ENCODE measurements at places on chromosomes 12 and 14.

GRCh38 chr14:101033006-101033405 is 129.5 kb upstream of the RTL1 start:
- DNase-seq, result no peak

DNA sequence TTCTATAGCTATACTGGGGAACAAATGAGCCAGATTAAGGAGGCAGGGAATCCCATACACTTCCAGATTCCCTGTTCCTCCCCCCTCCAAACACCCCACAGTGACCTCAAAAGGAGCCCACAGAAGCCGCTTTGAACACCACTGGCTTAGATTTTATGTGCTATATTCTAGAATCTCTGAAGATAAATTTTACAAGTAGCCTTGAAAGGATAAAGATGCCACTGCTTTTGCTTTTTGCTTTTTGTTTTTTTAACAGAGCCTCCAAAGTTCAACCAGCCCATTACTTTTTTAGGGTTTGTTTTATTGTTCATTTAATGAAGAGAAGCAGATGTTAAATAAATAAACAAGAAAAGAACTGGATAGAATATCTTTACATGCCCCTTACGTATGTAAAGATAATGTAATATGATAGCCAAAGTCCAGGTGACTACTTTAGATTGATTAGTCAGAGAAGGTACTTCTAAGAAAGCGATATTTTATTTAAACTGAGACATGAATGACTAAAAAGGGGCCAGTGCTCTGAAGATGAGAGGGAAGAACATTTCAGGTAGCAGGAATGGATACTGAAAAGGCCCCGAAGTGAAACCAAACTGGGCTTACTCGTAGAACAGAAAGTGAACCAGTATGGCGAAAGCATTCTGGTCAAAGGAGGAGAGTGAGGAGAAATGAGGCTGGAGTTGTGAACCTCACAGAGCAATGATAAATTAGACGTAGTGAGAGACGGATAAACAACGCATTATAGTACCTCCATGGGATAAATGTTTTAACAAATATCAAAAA is 44.6 kb downstream of the DUSP6 start:
- DNase-seq, result no peak

GRCh38 chr14:47085678-47086077 is 434.1 kb upstream of the RPL10L start:
- no peak for DNase-seq

GRCh38 chr12:83199069-83199468 is 512.4 kb downstream of the TMTC2 start:
- DNase-seq, result no peak

GRCh38 chr12:104336115-104336514 is 32.6 kb downstream of the EID3 start:
- DNase-seq, result no peak

GRCh38 chr12:94041850-94042249 is 106.5 kb upstream of the PLXNC1 start:
- no peak for DNase-seq

DNA sequence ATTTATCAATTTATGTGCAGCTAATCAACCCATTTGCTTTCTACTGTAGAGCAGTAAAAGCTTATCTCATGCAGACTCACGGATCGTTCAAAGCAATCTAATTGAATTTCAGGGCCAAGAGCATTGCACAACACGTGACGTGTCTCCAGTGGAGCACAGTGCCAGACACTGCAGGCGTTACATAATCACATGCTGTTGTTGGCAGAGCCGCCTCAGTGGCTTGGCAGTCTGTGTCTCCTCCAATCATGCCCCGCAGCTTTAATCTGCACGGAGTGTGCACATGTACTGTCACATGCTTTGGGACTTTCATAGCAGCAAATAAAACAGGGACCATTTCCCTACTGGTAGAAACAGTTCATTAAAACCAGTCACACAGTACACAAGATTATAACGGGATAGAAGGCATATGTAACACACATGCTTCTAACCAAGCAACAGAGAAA is 309.3 kb downstream of the ITPR2 start:
- no peak for DNase-seq

DNA sequence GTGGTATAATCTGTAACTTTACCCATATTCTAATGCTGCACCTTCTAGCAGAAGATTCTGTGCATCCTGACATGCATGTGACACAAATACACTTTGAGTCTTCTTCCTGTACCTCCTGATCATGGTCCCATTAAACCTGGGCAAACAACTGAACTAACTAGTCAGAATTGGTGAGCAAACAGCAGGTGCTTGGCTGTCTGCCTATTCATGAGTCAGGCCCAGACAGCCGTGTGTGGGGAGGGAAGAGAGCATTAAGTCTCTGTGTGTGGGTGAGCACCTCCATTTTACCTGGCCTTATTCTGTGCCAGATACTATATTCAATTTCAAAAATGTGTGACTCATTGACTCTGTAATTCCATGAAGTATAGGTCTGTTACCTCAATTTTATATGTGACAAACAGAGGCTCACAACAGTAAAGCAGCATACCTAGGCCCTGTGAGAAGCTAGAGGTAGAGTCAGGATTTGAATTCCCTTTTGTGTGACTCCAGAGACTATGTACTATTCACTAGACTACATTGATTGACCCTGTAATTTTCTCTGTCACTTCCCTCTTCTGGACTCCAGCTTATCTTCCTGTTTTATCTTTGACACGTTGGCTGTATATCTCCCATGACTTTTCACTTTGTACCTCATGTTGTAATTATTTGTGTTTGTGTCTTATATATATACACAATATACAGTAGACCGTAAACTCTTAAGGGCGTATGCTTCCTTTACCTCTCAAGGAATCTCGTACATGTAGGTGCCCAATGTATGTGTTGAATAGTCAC is 32.2 kb downstream of the SUSD6 start:
- DNase-seq, result peak; percentile 85

DNA sequence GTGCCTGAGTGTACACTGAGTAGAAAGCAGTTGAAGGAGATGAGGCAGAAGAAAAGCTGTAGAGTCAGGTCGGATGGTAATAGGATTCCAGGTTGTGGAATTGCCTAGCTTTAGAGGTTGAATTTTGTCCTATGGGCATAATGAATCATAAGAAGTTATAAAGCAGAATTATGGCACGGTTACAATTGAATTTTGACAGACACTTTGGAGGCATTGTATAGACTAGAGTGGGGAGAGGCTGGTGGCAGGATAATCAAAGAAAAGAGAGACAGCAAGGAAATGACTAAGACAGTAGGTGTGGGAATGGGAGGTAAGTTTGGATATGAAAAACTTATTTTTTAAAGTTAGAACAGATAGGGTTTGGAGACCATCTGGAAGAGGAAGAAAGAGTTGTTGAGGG is 102.6 kb downstream of the NTN4 start:
- DNase-seq, result no peak

GRCh38 chr12:78119351-78119918 is 288.7 kb downstream of the NAV3 start:
- no peak for DNase-seq
